MG63 (cell line): ENCODE measurements at places on chromosomes 7 and 10. TPM values are rescaled to one million over a fixed set of nuclear protein-coding genes. Genes with fewer than 3 reads are reported as not detected.

GRCh38 chr7:7226407-7226806 lies 44.1 kb downstream of the C1GALT1 start:
- no peak for DNase-seq

GRCh38 chr10:132684164-132684891 lies 101.6 kb downstream of the NKX6-2 start:
- DNase-seq = no peak

DNA sequence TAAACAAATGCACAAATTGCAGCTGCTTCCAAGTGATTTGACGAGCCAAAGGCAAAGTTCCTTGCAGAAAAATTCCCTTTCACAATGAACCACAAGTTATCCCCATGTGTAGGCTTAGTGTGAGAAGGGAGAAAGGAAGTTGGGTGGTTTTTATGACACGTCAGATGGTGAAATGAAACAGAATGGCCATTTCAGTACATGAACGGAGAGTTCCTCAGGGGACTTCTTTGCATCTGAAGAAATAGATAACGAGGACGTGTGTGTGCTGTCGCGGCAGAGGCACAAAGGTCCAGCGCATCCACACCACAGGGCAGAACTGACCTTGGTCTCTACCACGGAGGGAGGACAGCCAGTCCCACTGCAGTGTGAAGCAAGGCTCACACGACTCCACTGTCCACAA lies 135.9 kb downstream of the PAXIP1 start:
- DNase-seq = no peak

GRCh38 chr10:121788115-121788514 lies 139.7 kb downstream of the ATE1 start:
- DNase-seq = no peak

DNA sequence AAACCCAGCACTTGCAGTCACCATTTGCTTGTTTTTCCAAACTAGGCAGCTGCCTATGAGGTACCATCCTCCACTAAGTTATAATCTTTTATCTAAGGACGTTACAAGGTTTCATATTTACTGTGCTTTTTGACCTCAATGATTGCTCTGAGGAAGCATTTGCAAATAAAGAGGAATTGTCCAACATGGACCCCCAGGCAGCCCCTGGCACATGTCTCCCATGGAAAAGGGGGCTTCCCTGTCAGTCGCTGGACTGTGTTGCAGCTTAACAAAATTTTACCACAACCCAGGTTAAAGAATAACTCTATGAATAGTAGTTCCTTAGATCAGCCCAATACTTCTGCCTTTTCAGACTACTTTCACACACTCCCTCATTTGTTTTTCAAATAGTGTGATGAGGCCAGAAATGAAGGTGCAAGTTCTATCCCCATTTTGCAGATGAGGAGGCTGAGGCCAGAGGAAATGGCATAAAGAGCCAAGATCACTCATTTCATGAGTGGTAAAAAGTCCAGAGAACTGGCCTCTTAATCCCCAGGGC lies 52.8 kb upstream of the ZPBP start:
- DNase-seq = no peak

DNA sequence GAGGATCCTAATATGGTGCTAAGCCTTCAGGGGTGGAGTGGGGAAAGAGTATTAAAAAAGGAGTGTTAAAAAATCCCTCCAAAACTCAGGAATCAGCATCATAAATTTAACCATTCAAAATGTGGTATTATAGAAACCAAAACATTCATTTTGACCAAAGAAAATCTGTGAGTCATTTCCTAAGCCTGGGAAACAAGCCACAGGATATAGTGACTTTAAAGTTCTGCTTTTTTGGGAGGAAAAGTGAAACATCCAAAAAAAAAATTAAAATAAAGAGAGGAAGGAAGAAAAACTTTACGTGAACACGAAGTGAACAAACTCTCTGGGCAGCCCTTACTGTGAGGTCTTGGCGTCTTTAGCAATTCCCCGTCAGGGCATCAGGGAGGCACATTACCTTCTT lies 74.0 kb upstream of the GSDME start:
- DNase-seq = no peak

- DNase-seq = no peak
Measured at GRCh38 chr10:73850863-73851461, 23.4 kb downstream of the CAMK2G start.

DNA sequence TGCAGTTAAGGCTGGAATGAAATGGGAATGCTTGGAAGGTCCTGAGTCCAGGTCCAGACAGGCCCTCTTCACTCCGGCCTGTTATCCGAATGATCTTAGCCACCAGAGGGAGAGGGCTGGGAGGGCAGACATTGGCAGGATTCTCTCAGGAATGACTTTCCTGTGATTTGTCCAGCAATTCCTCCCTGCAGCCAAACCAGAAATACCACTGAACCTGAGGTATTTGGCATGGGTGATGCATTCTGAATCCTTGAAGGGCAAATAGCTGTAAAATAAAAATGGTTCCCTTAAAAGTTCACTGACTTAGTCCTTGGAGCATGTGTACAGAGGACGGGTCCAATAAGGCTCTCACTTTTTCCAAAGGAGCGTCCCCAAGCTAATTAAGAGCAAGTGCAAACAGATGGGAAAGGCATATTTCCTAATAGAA lies 77.5 kb upstream of the HABP2 start:
- peak; percentile 79 for DNase-seq

DNA sequence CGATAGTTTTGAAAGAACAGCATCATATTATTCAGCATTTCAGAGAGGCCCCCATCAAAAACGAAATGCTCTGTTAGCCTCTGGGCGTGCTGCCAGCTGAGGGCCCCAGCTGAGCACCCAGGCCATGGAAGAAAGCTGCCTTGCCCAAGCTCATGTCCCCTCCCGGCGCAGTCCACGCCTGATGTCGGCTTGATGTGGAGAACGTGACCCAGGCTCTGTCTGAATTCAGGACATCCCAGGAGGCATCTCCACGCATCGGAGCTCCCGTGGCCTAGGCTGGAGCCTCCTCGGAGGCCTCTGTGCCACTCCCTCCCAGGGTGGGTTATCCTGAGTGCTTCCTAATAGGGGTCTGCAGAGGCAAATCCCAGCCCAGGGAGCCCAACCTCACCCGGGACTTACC lies 218.3 kb upstream of the AKR1E2 start:
- DNase-seq = no peak

DNA sequence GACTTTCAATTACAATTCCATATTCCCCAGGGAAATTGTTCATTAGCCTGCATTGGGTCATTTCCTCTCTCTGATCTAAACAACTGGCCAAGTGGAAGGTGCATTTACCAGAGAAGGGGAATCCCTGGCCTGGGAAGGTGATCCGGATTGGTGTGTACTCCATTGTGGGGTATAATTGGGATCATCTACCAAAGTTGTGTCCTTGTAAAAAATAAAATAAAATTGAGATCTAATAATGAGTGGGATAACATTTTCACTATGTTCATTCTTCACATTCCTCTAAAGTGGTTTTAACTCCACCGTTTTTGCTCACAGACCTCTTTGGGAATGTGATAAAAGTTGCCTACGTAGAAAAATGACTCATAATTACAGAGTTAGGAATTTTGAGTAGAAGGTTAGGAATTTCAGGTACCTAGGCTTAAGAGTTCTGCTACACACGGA lies 22.8 kb downstream of the ARL5B start:
- DNase-seq = no peak

- DNase-seq = peak; percentile 37
Measured at GRCh38 chr7:7765422-7765821, 47.0 kb upstream of the RPA3 start.

DNA sequence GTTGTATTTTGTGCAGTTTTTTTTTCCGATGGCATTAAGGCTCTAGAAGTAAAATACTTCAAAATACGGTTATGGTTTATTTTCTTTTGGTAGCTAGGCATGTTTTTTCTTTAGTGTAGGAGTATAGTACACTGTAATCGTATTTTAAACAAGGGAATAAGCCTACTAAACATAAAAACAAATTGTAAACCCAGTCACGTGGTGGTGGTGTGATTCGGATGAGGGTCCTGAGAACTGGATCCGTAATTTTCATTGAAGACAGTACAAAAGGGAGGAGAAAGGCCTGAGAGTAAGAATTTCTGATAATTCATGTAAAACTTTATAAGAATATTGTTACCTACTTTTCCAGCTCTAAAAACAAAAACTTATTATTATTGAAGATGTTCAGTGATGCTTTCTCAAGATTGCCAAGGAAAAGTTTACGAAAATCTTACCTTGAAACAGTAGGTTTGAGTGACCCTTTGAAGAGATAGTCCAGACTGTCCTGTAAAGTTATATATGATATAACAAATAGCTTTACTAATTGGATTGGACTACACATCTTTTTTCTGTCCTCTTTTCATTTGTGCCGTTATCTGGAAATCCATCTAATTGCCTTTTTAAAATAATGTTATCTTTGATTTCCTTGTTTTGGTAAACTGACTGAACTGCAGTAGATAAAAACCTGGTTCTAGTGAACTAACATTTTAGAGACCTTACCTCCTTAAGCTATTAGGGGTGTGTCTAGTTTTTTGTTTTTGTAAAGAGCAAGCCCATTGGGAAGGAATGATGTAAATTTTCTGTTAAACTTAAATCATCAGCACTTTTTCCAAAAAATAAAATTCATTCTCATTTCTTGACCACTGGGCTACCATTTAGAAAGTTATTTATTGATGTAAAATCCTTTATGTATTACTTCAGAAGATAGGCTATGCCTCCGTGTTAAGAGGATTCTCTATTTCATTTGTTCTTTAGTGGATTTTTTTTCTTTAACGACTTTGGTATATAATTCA lies 1.0 kb upstream of the PBLD start:
- DNase-seq = no peak

DNA sequence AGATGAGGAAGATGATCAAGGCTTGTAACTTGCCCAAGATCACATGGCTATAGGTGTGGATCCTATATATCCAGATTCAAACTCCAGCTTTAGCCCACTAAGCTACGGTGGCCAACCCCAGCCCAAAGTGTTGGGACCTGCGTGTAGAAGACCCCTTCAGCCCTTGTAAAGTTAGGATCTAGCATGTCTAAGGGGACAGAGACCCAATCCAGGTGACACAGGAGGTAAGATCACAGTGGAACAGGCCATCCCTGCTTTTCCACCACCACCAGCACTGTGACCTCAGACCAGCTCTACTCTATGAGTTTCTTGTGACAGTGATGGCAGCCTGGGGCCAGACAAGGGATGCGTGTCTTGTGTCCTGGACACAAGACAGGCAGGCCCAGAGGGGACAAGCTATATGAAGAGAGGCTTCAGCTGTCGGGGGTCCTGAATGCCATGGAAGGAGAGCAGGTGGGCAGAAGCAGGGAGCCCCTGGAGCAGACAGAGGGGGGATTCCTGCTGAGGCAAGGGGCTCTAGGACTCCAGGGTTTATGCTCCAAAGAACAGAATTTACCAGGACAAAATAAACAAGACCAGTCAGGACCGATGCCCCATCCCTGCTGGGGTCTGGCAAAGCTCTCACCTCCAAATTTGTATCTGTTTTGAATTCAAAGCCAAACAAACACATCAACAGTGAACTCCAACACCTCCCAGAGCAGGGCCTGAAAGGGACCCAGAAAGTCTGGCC lies 10.4 kb downstream of the GPRIN2 start:
- no peak for DNase-seq

DNA sequence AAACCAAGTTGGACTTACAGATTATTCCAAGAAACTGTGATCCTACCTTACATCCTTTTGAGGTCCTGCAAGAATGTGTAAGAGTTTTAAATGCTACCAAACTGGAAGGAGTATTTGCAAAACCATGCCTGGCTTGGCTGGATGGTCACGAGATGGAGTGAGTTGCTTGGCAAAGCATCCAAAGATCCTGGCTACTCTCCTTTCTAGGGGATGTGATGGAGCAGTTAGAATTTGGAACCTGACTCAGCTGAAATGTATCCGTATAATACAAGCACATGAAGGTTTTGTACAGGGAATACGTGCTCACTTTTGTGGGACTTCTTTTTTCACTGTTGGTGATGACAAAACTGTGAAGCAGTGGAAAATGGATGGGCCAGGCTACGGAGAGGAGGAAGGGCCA lies 13.3 kb upstream of the SYPL1 start:
- peak; percentile 57 for DNase-seq

DNA sequence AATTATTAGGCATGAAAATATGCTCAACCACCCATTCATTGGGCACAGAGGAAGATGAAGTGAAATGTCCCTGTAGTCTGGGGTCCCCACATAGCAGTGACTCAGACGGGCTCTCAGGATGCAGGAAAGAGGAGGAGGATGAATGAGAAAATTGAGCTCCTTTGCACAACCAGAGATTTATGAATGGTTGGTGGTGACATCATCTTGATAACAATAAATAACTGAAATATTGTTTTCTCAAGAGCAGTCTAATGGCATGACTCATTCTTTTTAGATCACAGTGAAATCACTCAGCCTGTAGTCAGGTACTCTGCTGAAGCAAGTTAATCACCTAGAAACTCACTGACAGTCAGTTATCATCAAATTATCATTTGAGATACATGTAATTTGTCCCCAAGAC lies 254.1 kb downstream of the RELN start:
- no peak for DNase-seq

GRCh38 chr7:106572394-106573124 lies 88.4 kb downstream of the CCDC71L start:
- no peak for DNase-seq

GRCh38 chr10:129140921-129141885 lies 325.8 kb upstream of the MGMT start:
- no peak for DNase-seq

- no peak for DNase-seq
Measured at GRCh38 chr10:121813857-121814256, 114.0 kb downstream of the ATE1 start.

DNA sequence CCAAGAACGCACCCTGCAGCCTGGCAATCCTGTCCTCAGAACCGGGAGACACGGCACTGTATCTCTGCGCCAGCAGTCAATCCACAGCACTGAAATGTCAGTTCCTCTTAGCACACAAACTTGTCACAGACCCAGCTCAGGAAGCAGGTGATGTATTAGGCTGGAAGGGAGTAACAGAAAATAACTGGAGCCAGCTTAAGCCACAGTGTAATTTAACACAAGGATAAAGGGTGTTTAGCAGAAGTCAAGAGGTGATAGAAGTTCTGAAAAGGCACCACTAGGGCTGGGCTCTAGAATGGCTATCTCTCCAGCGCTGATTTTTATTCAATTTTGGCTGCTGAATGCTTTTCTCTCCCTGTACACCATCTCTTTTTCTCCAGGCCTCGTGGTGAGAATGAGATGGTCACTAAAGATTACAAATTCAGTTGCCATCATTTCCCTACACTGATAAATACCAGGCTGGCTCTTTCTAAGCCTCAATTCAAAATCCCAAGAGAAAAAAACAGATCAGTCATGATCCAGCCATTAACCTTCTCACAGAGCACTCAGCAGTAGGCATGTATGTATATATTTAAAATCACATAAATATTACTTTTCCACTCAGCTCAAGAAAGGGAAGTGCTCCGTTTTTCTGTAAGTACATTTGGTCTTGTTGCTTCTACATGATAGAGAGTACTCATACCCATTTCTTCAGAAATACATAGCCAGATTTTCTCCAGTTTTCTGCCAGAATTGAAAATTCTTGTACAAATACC lies 102.7 kb upstream of the PRSS1 start:
- no peak for DNase-seq

GNGT1 gene
- not detected in 2 replicates for total RNA-seq

PRF1 gene
- total RNA-seq = not detected in 2 replicates

TMEM140 gene
- 0.40 TPM in 1 of 2 replicates, not detected in the other for total RNA-seq

BTBD16 gene
- total RNA-seq = not detected in 2 replicates

IRF5 gene
- 0.89 and 2.4 TPM in 2 replicates for total RNA-seq

FAM25A gene
- total RNA-seq = 12.0 TPM in 1 of 2 replicates, not detected in the other

SPDYE1 gene
- not detected in 2 replicates for total RNA-seq

BAMBI gene
- total RNA-seq = 38.3 and 60.4 TPM in 2 replicates

ACBD7 gene
- total RNA-seq = 1.5 and 3.9 TPM in 2 replicates

NXPH1 gene
- total RNA-seq = not detected in 2 replicates

LLCFC1 gene
- not detected in 2 replicates for total RNA-seq

PAPSS2 gene
- total RNA-seq = 34.2 and 38.6 TPM in 2 replicates
